ENCODE measurements at places on chromosomes 5 and 9.

DNA sequence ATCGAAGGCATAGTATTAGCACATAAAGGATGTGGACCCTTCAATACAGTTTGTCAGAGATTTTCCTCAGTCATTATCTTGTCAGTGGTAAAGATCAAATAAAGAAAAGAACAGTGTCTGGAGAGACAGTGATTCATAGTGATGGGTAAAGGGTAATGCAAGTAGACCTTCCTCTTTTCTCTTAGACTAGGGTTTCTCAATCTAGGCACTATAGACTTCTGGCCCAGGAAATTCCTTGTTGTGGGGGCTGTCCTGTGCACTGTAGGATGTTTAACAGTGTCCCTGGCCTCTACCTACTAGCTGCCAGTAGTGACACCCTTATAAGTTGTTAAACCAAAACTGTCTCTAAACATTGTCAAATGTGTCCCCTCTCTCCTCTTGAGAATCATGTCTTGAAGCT is 6.9 kb downstream of the CAMK4 start:
- DNase-seq: no peak

DNA sequence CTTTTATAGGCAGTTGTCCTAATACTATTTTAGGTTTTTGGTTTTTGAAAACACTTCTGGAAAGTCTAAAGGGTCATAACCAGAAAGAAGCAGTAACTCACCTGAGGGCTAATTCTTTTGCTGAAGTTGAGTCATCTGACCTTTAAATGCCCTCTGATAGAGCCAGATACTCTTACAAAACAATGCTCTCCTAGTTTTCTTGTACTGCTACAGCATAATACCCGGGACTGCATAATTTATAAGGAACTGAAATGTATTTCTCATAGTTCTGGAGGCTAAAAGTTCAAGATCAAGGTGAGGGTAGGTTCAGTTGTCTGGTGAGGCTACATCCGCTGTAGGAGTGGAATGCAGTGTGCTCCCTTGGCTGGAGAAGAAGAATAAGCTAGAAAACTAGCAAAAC is 670.3 kb downstream of the TLE4 start:
- DNase-seq: no peak

DNA sequence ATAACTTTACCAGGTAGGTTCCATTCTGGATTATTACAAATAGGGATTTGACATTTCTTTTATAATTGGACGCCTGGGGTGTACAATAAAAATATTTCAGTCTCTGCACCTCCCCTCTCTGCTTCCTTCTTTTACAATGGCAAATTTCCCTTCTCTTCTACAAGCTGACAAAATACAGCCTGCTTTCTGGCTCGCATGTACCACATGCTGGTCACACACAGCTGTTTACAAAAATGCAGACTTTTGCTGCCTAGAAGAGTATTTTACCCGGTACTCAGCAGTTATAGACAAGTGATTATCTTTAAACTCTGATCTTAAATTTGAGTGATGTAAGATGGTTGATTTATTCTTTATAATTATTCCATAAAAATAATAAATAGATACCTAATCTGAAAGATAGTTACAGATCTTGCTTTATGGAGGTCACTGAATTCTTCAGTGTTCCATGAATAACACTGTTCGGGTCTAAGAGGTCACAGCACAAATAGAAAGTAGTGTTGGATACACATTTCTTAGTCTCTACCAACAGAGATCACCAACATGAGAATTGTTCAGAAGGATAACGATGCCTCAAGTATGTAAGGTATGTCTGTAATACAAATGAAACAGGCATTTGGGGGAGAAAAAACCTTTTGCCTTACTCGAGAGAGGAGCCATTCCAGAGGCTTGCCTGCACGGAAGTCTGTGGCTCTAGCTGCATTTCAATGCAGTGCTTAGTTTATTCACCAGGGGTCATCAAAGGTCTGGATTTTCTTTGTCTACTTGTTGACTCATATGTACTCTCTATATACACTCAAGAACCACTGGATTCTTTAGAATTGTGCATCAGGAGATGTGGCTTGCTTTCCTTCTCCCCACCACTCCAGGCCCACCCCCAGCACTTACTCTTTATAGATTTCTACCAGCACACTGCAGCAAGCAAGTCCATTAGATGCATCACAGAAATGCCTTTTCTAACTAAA is 206.6 kb upstream of the RFX3 start:
- no peak for DNase-seq

GRCh38 chr5:79008362-79008761 is 23.3 kb upstream of the ARSB start:
- no peak for DNase-seq

DNA sequence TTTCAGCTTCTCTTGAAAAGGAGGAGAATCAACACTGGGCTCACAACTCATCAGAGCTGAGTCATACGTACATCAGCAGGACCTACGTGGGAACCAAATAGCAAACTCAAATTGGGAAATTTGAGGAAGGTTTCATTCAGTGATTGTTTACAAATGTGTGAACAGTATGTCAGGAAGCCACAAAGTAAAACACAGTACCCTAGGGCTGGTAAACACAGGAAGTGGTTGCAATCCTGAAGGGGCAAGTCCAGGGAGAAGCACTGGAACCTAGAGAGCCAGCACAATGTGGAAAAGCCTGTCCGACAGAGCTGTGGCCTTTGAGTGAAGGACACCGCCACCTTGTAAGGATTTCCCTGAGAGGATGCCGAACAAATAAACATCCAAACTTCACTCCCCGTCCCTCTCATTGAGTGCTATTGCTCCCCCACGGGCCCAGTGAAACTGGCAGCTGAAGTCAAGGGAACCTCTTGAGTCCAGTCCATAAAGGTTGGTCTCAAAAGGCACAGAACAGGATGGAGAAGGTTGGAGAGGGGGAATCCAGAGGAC is 26.7 kb upstream of the RICTOR start:
- DNase-seq: no peak

GRCh38 chr5:96709152-96709821 is 47.1 kb downstream of the CAST start:
- DNase-seq: no peak

DNA sequence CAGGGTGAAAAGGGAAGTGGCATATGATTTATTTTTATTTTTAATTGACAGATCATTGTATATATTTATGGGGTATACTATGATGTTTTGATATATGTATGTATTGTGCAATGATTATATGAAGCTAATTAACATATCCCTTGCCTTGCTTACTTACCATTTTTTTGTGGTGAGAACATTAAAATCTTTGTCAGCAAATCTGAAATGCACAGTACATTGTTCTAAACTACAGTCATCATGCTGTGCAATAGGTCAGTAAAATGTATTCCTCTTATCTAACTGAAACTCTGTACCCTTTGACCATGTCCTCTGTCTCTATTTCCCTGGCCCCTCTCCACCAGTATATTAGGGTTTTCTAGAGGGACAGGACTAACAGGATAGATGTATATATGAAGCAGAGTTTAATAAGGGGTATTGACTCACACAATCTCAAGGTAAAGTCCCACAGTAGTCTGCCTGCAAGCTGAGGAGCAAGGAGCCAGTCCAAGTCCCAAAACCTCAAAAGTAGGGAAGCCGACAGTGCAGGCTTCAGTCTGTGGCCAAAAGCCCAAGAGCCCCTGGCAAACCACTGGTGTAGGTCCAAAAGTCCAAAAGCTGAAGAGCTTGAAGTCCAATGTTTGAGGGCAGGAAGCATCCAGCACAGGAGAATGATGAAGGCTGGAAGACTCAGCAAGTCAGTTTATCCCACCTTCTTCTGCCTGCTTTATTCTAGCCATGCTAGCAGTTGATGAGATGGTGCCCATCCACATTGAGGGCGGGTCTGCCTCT is 122.2 kb upstream of the FBXL7 start:
- no peak for DNase-seq

DNA sequence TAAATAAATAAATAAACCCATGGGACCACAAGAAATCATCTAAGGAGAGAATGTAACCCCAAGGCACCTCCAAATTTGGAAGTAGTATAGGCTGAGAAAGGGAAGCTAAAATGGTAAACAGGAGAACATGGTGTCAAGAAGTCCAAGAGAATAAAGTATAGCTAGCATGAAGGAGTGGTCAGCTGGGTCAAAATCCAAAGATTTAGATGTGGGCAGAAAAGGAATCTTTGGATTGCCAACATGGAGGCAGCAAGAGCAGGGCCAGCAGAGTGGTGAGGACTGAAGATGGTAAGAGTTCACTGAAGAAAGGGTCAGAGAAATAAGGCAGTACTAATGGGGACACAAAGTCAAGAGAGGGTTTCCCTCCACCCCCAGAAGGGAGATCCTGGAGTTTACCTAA is 53.0 kb downstream of the TSSK1B start:
- no peak for DNase-seq

DNA sequence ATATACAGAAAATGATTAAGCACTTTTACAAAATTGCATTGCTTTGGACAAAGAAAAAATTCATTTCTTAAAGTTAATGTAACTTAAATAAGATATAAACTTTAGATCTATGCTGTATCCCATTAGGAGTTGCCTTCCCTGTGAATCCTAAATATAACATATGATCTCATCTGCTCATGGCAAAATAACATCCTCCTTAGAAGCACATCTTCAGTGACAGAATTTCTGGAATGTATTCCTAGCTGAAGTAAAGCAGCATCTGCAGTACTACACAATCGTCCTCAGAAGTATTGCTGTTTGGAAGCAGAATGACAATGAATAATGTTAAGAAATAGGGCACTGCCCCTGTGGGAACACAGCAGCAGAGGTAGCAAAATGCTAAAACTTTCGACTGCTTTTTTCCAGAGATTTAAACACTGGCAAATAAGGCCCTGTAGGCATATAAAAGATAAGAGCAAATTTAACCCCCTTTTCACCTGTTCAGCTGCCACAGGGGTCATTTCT is 571.0 kb downstream of the PTPRD start:
- no peak for DNase-seq

- DNase-seq: no peak
Observed at GRCh38 chr9:128225770-128226411, 22.7 kb downstream of the DNM1 start.

DNA sequence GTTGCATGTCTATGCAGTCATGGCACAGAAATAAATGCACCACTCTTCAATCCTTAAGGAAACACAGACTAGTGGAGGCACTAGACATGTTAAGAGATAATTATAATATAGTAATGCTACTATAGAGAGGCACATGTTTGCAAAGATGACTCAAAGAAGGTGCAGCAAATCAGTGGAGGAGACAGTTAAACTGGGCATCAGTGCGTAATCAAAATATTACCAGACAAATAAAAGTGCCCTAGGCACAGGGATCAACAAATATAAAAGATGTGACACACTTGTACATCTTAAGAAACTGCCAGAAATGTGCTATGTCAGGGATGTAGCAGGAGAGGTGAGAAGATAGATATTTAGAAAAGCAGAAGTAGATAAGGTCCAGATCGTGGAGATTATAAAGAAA is 642.1 kb downstream of the SLCO4C1 start:
- no peak for DNase-seq

GRCh38 chr9:31259824-31260223 is 1124.6 kb upstream of the ACO1 start:
- DNase-seq: no peak

DNA sequence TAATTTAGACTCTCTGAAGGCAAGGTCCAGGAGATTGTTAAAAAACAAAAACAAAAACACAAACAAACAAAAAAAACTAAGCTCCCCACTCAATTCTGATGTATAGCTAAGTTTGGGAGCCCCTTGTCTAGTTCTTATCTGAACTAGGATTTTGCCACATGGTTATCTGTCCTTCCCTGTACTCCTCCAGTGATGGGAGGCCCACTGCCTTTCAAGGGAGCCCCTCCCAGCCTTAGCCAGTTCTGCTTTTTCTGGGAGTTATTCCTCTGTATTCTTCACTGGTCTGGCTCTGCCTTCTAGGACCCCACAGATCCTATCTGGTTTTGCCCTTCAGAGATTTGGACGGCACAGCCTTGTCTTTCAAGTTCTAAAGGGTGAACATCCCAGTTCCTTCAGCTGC is 2.1 kb upstream of the ALDH1B1 start:
- no peak for DNase-seq

- no peak for DNase-seq
Observed at GRCh38 chr5:159038907-159039306, 60.8 kb downstream of the EBF1 start.

GRCh38 chr5:40321514-40321913 is 358.2 kb upstream of the PTGER4 start:
- DNase-seq: no peak

- DNase-seq: no peak
Observed at GRCh38 chr9:129500863-129501770, 119.8 kb downstream of the C9orf50 start.

DNA sequence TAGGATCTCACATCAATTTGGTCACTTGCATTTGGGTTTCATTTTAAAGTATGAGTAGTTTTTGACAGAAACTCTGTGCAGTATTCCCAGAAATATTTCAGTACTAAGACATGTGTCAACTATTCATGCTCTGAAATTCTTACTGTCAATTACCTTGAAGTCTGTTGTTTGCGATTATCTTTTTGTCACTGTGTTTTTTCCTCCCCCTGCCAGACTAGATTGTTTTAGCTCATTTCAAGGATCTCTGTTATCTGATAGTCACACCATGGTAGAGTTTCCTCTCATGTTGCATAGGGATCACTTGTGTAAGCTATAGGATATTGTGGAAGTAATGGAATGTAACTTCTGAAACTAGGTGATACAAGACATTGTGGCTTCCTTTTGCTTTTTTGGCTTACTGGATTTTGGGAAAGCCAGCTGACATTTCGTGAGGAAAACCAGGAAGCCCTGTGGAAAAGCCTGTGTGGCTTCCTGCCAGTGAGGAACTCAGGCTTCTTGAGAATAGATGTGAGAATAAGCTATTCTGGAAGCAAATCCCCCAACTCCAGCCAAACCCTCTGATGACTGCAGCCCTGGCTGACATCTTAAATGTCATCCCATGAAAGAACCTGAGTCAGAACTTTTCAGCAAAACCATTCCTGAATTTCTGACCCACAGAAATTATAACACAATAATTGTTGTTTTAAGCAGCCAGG is 122.2 kb downstream of the FGF10 start:
- DNase-seq: no peak

DNA sequence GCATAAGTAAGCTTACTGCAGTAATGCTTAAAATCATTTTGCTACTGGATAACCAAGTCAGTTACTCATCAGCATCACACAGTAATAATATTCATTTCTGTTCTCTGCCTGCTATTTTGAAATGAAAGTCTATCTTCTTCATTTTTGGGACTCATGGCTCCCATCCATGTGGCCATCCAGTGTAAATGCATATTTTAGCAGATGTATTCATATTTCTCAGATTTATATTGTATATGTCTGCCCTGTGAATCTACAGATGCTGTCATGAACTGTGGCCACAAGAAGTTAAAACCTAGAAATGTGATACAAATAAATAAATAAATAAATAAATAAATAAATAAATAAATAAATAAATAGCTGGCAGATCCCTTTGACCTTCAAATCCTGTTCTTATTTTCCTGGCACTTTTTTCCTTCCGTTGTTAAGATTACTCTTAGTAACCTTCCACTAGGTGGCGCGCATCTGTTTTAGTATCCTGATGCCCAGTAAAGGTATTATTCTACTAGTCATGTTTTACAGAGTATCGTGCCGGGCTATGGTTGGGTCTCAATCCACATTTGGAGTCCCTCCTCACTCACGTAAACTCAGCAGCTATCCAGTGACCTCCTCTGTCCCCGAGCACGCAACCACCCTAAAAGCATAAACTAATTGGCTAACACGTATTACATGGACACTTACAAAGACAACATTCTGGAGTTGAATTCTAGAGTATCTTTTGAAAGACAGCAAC is 79.2 kb upstream of the IL7R start:
- DNase-seq: no peak

All from D721Med (cell line).